ENCODE measurements at places on chromosomes 7 and 10.

GRCh38 chr7:99393355-99394187, 14.8 kb downstream of the PDAP1 start:
- no peak for DNase-seq

GRCh38 chr10:95793401-95794045, 37.6 kb downstream of the ENTPD1 start:
- no peak for DNase-seq

- no peak for DNase-seq
These were observed 4.5 kb upstream of the PLXNA4 start for GRCh38 chr7:132580717-132581285.

DNA sequence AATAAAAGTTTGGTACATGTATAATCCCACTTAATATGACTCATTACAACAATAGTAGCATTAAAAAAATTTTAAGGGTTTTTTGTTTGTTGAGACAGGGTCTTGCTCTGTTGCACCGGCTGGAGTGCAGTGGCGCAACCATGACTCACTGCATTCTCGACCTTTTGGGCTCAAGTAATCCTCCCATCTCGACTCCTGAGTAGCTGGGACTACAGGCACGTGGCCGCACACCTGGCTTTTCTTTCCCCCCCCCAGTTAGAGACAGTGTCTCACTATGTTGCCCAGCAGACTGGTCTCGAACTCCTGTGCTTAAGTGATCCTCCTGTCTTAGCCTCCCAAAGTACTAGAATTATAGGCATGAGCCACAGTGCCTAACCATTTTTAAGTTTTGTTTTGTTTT, 40.7 kb downstream of the KMT2C start:
- DNase-seq: no peak

GRCh38 chr10:74084955-74085354, 65.7 kb downstream of the AP3M1 start:
- DNase-seq: no peak

- peak; percentile 7 for DNase-seq
These were observed 1.8 kb upstream of the HOXA11 start for GRCh38 chr7:27186668-27187474.

- DNase-seq: no peak
These were observed 14.3 kb downstream of the MAD1L1 start for GRCh38 chr7:2218444-2218785.

DNA sequence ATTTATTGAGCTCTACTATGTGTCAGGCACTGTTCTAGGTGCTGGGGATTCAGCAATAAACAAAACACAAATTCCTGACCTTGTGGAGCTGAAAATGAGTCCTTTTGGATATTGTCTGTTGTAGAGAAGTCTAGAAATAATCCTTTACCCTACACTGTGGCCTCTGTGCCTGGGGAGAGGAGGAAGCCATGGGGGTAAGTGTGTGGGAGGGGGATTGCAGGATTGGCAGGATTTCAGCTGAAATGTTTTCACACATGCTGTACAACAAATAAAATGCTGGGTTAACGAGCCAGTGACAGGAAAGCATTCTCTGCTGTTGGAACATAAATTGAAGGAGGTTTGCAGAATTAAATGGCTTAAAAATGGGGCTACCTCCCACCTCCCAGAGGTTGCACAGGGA, 189.4 kb downstream of the FANK1 start:
- no peak for DNase-seq

- no peak for DNase-seq
These were observed 21.5 kb downstream of the GUSB start for GRCh38 chr7:65960351-65961074.

DNA sequence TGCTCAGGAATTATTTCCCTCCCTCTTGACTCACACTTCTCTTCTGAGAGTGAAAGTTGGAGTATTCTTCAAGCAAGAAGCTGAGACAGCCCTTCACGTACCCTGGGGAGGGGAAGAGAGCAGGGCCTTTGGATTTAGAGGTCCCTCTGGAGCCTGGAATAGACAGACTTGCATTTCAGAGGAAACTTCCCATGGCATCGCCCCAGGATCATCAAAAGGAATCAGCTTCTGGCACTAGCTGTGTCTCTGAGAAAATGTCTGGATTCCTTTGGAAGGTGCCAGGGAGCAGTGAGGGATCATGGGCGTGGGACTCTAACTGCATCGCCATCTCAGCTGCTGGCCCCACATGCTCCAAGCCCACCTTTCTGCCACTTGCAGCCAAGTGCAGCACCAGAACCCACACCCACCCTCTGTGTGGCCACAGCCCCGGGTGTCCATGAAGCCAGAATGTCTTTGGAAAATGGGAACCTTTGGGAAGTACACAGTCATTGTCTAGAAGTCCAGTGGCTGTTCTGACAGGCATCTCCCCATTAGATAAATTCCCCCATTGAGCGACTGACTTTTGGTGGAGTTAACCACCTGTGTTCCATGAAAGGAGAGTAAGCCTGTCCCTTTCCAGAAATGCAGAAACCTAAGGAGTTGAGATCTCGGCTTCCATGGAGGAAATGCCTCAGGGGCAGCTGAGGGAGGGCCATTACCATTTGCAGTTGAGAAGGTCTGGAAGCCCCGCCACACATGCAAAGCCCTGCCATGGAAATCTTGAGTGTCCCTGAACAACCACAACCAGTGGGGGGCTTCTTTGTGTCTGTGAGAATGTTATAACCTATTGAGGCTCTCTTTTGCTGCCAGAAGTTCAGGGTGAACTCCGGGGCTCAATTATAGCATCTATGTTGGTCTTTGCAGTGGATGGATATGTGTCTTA, 57.8 kb upstream of the GDF10 start:
- DNase-seq: peak; percentile 55

Data from coronary artery (tissue), 2 donors.